ENCODE measurements at places on chromosomes 12 and 14.

GRCh38 chr12:74370608-74371216, 166.9 kb upstream of the ATXN7L3B start:
- no peak overlapping the region for H3K27ac ChIP-seq
- H3K4me1 ChIP-seq: no peaks in the 10 kb centered on the region
- no peak for ATAC-seq
- H3K4me3 ChIP-seq: no peak overlapping the region
- peaks cover 3% of the 10 kb centered on the region for H3K27me3 ChIP-seq

DNA sequence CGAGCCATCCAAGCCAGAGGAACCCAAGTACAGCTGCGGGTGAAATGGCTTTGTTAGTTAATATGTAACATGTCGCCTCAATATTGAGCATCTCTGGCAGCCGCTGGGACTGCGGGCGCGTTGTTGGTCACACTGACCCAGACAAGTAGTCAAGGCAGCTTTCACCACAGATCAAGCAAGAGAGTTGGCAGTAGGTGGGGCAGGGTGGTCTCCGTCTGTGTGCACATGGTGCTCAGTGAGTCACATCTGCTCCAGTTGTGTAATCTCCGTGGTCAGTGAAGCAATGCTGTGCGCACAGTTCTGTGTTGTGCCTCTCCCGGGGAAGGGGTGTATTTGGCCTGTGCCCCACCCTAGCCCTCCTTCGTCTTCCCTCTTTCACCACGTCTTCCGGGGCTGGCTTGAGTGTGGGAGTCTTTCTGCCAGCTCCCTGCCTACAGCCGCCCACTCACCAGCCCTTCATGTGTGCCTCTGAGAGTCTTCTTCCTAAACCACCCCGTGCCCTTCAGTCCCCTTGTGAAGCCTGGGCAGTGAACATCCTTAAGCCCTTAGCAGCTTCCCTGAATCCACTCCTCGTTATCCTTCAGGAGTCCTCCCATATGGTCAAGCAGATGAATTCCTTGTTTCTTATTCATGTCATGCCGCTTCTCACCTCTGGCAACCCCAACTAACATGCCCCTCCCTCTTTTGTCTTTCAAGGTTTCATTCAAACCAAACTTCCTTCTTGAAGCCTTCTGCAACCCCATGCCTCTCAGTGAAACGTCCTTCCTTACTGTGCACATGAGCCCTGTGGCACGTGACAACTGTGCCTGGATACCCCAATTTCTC, 242.1 kb downstream of the CACNA1C start:
- H3K27me3 ChIP-seq: peaks cover 13% of the 10 kb centered on the region
- H3K27ac ChIP-seq: no peak overlapping the region
- H3K36me3 ChIP-seq: no peaks in the 10 kb centered on the region
- H3K4me1 ChIP-seq: peaks cover 6% of the 10 kb centered on the region

DNA sequence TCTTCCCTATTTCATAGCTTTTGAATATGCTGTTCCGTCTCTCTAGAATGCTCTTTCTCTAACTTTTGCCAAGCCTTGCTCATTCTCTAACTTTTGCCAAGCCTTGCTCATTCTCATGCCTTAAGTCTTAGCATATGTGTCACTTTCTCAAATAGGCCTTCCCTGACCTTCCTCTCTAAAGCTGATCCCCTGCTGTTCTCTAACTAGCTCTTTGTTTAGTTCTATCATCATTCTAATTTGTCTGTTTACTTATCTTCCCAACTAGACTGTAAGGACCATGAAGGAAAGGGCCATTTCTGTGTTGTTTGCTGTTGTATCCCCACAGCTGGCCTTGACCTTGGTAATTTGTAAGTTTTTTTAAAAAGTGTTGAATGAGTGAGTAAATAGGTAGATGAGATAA, 71.1 kb downstream of the ZNF641 start:
- no peak for ATAC-seq
- no peak overlapping the region for H3K27ac ChIP-seq
- no peak overlapping the region for H3K4me3 ChIP-seq
- H3K4me1 ChIP-seq: no peaks in the 10 kb centered on the region
- peaks cover 32% of the 10 kb centered on the region for H3K27me3 ChIP-seq

DNA sequence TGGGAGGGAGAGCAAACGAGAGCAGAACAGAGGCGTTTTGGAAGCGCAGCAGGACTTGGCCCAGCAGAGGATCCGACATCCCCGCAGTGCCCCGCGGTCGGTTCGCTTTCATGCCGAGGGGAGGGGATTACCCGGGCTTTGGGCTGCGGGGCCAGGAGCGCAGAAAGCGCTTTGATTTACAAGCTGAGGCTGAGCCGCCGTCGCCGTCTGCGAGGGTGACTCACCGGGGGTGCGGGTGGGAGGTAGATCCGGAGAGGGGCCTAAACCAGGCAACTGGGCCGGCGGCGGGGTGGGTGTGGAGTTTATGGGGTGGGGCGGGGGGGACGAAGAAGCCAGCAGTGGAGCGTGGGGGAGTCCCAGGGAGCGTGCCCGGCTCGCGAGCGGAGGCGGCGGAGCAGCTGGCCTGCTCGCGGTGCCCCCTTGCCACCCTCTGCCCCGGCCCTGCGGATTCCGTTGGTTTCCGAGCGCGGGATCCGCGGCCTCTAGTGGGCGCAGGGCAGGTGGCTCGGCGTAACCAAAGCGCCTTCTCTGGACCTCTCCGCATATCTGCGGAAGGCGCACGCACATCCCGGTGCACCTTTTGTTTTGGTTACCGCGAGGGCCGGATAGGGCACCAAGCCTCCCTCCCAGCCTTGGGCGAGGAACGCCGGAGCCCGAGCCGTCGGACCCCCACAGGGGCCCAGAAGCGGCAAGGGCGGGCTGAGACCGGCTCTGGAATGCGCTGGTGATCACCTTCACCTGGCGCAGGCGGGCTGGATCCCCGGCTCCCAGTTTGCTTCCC, 2.6 kb downstream of the SIX4 start:
- peak; percentile 38 for ATAC-seq
- no peaks in the 10 kb centered on the region for H3K36me3 ChIP-seq
- peaks cover 7% of the 10 kb centered on the region for H3K4me1 ChIP-seq
- H3K27ac ChIP-seq: no peak overlapping the region

GRCh38 chr12:104952816-104953215, 5.3 kb downstream of the SLC41A2 start:
- H3K27ac ChIP-seq: no peak overlapping the region
- no peak for ATAC-seq
- H3K27me3 ChIP-seq: no peaks in the 10 kb centered on the region
- no peak overlapping the region for H3K4me3 ChIP-seq
- no peaks in the 10 kb centered on the region for H3K4me1 ChIP-seq

DNA sequence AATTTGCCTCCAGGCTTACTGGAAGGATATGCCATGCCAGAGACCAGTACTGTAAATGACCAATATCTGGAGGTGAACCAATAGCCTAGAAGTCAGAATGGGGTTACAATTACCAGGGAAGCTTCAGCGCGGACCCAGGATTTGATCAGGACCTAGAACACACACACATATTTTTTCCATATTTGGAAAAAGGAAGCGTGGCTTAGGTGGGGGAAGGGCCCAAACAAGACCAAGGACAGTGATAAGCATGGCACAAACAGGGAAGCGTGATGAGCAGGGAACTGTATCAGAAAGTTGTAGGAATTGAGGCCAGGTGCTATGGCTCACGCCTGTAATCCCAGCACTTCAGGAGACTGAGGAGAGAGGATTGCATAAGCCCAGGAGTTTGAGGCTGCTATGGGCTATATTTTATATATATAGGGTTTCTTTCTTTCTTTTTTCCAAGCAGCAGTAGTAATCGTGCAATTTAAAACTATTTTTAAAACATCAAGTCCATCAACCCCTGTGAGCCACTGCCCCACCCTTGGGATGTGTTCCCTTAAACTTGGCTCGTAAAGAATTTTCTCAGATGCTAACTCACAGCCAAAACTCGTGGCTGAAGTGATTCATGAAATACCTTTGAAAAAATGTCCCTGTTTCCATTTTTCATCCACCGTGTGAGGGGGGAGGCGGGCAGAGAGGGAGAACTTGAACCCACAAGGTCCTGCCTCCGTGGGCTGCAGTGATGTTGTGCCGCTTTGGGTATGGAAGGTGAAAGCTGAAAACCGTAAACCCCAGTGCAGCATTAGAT, 16.7 kb downstream of the HRK start:
- no peaks in the 10 kb centered on the region for H3K36me3 ChIP-seq
- H3K4me3 ChIP-seq: no peak overlapping the region
- peaks cover 4% of the 10 kb centered on the region for H3K4me1 ChIP-seq

DNA sequence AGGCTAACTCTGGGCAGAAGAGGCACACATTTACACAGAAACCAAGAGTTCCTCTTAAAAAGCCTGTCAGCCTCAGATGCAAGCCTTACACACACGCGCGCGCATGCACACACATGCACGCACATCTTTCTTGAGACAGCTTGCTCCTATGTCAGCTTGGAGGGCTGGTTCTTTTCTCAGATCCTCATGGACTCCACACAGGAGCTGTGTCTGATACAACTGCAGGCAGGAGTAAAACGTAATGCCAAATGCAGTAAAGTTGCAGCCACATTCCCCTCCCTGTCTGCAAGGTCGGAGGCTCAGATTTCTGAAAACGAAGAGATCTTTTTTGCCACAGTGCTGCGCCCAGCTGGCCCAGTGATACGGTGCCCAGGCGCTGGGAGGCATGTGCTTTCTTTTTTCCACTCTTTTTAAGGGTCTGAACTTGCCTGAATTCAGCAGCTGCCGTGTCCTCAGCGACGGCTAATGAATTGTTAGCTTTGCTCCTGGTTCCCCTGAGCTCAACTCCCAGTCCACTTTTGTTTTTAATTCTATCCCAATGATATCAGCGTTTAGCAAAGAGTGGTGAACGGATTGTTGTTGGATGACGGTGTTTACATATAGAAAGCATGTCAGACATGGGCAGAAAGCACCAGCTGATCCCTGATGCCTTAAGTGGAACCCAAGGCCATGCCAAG, 72.9 kb upstream of the FOXN3 start:
- peaks cover 9% of the 10 kb centered on the region for H3K4me1 ChIP-seq
- no peak overlapping the region for H3K27ac ChIP-seq
- H3K4me3 ChIP-seq: no peak overlapping the region
- ATAC-seq: no peak
- H3K36me3 ChIP-seq: peaks cover 12% of the 10 kb centered on the region

GRCh38 chr12:34400411-34400881, 378.1 kb downstream of the ALG10 start:
- H3K36me3 ChIP-seq: no peaks in the 10 kb centered on the region
- H3K27me3 ChIP-seq: no peaks in the 10 kb centered on the region
- H3K27ac ChIP-seq: no peak overlapping the region
- H3K4me1 ChIP-seq: no peaks in the 10 kb centered on the region
- no peak for ATAC-seq
- H3K4me3 ChIP-seq: no peak overlapping the region

- no peak for ATAC-seq
- H3K4me1 ChIP-seq: no peaks in the 10 kb centered on the region
- no peaks in the 10 kb centered on the region for H3K27me3 ChIP-seq
These were observed 51.8 kb downstream of the FAM222A start for GRCh38 chr12:109765446-109765810.

DNA sequence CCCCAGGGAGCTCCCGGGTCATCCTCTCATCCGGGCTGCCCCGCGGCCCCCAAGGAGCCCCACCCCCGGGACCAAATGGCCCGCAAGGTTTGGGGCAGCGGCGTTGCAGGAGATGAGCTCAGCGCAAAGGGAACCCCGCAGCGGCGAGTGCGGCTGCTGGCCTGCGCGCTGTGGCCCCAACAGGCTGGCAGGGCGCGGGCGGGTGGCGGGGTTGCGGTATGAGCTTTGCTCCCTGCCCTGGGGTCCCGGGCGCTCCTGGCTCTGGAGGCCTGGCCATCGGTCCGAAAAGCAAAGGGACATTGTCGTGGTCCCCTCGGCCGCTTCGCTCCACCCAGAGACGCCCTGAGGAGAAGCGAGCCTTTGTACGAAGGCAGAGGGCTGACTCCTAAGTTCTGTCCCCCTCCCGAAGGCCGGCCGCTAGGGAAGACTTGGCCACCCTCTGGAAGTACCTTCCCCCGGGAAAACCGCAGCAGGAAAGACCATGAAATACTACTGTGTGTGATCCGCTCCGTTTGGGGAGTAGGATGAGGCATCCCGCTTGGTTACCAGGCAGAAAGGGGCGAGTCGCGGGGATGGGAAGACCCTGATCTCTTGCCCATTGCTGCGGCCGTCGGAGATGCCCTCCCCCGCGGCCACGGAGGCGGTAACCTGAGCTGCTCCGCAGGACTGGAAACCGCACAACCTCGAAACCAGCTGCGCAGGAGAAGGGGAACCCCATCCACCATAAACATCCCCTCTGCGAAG, 620 bp upstream of the NID2 start:
- peak overlapping the region; percentile 60 for H3K4me3 ChIP-seq
- ATAC-seq: peak; percentile 63
- peaks cover 4% of the 10 kb centered on the region for H3K4me1 ChIP-seq

GRCh38 chr14:51873221-51873893, 12.9 kb downstream of the GNG2 start:
- H3K36me3 ChIP-seq: peaks cover 60% of the 10 kb centered on the region
- peak overlapping the region; percentile 52 for H3K4me3 ChIP-seq
- H3K27ac ChIP-seq: peak overlapping the region; percentile 93

DNA sequence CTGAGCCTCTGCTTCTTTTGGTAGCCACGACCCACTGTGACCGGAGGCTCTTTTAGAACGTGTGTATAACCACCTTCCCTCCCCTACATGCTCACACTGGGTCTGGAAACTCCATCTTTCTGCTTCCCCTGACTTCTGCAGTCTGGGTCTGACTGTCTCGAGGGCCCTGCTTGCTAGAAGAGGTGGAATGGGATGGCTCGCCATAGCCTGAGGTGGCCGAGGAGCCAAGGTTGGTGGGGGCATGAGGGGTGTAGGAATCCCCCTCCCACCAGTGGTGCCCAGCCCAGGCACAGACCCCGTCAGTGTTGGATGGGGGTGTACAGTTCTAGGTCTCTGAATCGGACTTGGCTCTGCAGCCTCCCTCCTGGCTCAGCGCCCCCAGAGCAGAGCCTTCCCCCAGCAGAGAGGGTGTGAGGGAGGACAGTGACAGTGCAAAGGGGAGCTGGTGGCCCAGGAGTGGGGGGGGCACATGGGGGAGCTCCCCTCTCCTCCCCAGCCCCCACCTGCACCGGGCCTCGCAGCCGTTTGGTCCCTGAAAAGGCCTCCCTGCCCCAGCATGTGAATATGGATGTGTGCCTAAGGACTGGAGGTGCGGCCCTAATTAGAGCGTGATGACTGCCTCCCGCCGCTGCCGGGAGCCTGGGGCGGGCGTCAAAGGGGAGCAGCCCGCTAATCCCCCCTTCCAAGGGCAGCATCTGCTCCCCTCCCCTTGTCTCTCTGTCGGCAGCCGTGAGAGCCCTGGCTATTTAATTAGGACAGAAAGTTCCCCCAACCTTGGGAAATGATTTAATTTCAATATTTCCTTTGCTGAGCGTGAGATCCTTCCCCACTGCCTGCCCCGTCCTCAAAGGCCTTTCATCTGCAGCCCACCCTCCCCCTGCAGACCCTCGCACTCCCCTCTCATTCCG, 196.2 kb upstream of the C14orf180 start:
- no peaks in the 10 kb centered on the region for H3K36me3 ChIP-seq
- no peak overlapping the region for H3K27ac ChIP-seq
- no peaks in the 10 kb centered on the region for H3K27me3 ChIP-seq
- no peak for ATAC-seq
- H3K4me3 ChIP-seq: no peak overlapping the region

GRCh38 chr12:89234324-89235114, 117.8 kb downstream of the DUSP6 start:
- H3K27ac ChIP-seq: peak overlapping the region; percentile 75
- H3K4me1 ChIP-seq: peaks cover 53% of the 10 kb centered on the region
- H3K36me3 ChIP-seq: no peaks in the 10 kb centered on the region
- H3K27me3 ChIP-seq: no peaks in the 10 kb centered on the region
- H3K4me3 ChIP-seq: peak overlapping the region; percentile 65
- no peak for ATAC-seq

- no peaks in the 10 kb centered on the region for H3K27me3 ChIP-seq
- no peak overlapping the region for H3K4me3 ChIP-seq
- no peak overlapping the region for H3K27ac ChIP-seq
- no peak for ATAC-seq
- no peaks in the 10 kb centered on the region for H3K36me3 ChIP-seq
These were observed 87.9 kb upstream of the MDGA2 start for GRCh38 chr14:47763188-47763854.

All from activated T-helper 17 cell treated with anti-CD3 and anti-CD28 coated beads, Interleukin-2, amount 50 U/mL, for 72 hours (primary cell).